NCI-H2171 (cell line): ENCODE measurements at places on chromosomes 4 and X.

DNA sequence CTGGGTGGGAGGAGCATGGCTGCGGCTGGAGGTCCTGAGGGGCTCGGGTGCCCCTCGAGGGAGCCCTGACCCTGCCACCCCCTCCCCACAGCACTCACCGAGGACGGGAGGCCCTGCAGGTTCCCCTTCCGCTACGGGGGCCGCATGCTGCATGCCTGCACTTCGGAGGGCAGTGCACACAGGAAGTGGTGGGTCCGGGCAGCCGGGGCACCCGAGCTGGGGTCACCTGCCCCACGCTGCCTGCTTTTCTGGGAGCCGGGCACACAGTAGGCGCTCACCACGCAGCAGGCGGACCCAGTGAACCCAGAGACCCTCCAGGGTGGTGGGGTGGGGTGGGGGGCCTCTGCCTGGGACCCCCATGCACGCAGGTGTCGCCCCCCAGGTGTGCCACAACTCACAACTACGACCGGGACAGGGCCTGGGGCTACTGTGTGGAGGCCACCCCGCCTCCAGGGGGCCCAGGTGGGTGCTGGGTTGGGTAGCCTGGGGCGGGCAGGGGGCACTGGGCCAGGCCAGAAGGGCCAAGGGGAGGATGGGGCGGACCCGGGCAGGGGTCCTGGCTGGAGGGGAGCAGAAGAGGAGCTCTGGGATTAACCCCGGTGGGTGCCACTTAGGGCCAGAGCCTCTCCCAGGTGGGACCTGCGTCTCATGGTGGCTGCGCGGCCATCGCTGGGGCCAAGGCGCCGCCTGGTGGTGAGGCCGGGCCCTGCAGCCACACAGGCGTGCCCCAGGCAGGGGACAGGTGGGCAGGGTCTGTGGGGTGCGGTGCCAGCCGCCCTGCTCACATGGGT lies 1.4 kb downstream of the HGFAC start:
- no peak for DNase-seq

DNA sequence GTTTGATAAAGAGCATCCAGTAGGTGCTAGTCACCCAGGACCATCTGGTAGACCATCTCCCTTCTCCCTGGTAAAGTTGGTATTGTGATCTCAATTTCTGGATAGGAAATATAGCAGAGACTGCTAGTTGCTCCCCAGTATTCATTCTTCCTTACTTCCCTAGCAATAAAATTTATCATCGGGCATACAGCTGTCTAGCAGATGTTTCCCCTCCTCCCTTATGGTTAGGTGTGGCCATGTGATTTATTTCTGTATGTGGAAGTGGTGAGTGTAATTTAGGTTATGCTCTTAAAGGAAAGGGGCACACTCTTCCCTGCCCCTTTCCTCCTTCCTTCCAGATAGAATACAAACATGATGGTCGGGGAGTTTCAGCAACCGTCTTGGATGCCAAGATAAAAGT lies 12.3 kb upstream of the KCND1 start:
- no peak for DNase-seq

DNA sequence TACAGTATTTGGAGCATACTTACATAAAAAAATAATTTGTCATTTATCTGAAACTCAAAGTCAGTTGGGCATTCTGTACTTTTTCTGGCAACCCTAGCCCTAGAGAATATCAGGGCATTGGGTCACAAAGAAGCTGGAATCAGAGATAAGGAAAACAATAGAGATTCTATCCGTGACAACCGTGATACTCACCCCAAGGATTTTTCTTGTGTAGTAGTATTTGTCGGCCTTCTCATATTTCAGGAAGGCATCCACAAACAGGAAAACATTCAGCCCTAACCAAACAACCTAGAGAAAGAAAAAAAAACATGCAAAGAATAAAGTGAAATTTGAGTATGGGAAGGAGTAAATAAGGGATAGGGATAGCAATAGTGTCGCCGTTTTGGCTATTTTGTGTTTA lies 3.6 kb downstream of the NOX1 start:
- no peak for DNase-seq

DNA sequence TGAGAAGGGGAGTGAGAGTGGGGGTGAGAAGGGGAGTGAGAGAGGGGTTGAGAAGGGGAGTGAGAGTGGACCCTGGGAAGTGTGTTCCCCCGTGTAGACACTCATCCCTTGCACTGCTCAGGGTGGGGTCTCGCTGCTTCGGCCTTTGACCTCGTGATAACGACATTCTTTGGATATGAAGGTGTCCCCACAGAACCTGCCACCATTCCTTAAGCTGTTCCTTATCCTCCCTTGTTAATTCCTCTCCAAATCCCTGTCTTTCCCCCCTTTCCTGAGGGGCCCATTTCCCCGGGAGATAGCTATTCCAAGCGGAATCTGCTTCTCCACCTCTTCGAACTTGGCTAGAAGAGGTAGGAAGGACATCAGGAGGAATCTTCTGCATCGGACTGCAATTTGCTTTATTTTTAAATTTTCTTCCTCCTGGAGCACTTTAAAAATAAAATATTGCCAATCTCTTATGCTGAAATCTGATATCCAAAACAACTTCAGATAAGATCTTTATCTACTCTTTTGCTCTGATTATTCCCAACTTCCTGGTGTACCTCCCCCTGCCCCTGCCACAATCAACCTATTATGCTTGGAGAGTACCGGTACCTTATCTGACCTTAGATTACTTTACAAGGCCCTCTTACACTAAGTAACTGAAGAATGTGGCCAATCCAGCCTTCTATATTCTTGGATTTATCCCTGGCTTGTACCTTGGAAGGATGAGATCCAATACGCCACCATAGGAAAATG lies 15.6 kb downstream of the TRIML1 start:
- no peak for DNase-seq

DNA sequence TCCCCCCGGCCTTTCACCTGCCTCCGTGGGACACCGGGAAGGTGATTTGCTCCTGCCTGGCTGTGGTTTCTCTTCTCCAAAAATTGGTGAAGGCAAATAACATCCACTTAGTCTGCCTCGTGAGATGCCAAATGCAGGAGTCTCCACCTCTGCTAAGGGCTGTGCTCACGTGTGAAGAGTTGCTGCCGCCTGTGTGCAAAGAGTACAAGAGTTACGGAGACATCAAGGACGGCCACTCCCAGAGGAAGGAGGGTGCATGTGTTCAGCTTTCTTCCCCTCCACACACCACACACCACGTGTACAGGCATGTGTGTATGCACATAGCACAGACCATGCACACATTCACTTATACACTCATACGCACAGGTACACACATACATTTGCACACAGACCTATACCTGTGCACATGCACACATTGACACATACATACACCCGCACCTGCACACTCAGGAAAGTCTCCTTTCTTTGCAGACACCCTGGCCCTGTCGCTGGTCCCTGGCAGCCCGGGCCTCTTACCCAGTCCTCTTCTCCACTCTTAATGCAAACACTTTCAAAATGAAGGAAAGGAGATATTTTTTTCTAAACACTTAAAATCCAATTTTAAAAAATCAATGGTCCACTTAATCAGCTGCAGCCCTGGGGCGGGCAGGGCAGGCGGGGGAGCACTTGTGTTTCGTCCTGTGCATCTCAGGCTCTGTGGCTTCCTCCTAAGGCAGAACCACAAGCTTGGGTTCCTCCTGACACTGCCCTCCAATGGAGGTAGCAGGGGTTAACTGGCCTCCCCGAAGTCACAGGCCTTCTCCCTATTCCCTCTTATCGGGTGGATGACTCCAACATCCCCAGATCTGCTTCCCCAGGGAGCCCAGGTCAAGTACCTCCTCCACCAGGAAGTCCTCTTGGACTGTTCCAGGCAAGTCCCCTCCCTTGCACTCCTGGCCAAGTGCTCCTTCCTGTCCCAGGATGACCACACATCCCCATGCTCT lies 103.0 kb downstream of the CPZ start:
- DNase-seq: no peak

DNA sequence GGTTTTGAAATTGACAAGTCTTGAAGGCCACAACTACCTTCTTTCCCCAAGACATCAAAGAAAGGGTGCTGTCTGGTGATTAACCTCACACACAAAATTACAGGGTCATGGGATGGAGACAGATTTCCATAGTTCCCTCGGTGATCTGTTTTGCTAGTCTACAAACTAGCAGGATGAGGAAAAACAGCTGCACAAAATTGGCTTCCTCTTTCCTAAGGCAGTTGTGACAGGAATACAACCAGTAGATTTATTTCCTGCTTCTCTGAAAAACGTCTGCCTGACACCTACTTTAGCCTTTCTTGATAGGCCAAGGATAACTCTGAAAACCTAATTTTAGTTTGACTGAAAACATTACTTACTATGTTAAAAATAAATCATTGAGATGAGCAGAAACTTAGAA lies 39.6 kb downstream of the DKK2 start:
- DNase-seq: no peak

DNA sequence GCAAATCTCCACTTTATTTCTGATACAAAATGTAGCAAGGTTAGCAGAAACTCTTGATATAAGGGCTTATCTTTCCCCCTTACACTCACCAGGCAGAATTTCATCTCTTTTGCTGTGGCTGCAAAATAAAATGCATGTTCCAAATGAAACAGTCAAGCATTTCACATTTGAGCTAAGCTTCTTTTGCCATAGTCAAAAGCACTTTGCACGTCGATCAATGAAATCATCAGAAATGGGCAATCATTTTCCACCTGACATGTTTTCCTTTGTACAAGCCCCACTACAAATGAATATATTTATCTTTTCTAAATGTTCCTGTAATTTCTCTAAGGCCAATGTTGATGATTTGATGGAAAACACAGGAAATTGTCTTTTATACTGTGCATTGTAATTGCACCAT lies 178.4 kb downstream of the ANKRD50 start:
- DNase-seq: no peak

DNA sequence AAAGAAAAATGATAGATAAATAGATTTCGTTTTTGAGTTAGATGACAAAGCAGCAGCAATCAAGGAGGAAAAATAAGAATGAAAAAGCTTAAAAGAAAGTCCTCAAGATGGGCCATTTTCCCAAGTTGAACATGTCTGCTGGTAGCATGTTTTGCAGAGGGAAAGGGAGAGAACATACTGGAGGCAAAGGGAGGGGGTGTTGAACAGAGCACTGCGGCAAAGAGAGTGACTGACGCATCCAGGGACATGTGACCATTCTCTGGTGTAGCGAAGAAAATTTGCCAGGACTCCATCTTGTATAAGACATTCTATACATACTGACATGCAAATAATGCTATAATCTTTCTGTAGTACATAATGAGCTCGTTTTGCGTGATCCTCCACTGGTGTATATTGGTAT lies 1.2 kb downstream of the LINC00632 start:
- DNase-seq: no peak

- DNase-seq: no peak
Observed at GRCh38 chr4:116016201-116016600, 902.8 kb upstream of the NDST4 start.

DNA sequence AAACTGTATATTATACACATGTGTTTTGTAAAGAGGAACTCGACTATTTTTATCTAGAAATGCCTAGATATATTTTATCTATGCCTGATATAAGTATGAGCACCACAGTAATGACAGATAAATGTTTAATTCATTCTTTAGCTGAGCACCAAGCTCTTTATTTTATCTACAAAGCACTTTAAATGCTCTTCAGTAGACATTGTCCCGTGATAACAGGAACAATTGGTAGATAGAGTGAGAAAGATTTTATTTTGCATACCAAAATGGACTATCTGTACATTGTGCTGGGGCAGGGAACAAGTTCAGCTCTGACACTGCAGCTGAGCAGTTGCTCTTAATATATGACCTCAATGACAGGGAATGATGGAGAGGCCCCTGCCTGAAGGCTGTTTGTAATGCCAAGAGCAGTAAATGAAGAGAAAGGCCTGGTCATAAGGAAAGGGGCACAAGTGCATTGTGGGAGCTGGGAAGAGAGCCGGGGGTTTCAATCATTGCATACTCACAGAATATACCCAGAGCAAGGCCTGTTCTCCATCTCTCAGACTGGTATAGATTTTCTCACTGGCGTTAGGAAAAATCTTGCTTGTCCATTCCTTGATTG lies 57.3 kb downstream of the SEPTIN11 start:
- DNase-seq: no peak

DNA sequence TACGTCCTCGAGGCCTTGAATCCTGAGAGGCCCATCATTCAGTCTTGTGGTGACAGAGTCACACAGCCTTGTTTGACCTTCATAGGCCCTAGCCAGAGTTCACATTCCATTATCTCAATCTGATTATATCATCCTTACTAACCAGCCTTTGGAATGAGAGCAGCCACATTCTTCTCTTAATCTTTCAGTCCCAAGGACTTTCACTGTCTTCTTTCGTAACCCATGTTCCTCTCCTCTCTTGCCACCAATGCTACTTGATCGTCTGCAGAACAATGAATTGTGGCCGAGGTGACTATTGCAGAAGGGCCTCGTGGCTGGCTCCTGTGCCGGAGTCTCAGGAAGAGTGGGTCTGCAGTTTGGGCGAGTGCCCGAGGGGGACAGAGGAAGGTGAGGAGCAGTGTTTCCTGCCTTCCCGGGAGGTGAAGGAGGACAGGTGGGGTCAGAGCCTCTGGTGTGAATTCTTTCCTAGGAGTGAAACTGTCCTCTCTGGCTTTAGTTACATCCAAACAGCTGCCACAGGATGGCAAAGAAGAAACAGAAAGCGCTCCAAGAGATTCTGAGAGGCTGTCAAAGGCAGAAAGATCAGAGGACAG lies 94.6 kb downstream of the LIMCH1 start:
- no peak for DNase-seq

GRCh38 chr4:29121586-29121985 lies 1598.6 kb upstream of the PCDH7 start:
- no peak for DNase-seq

- no peak for DNase-seq
Observed at GRCh38 chr4:95728145-95728544, 111.7 kb upstream of the PDHA2 start.

DNA sequence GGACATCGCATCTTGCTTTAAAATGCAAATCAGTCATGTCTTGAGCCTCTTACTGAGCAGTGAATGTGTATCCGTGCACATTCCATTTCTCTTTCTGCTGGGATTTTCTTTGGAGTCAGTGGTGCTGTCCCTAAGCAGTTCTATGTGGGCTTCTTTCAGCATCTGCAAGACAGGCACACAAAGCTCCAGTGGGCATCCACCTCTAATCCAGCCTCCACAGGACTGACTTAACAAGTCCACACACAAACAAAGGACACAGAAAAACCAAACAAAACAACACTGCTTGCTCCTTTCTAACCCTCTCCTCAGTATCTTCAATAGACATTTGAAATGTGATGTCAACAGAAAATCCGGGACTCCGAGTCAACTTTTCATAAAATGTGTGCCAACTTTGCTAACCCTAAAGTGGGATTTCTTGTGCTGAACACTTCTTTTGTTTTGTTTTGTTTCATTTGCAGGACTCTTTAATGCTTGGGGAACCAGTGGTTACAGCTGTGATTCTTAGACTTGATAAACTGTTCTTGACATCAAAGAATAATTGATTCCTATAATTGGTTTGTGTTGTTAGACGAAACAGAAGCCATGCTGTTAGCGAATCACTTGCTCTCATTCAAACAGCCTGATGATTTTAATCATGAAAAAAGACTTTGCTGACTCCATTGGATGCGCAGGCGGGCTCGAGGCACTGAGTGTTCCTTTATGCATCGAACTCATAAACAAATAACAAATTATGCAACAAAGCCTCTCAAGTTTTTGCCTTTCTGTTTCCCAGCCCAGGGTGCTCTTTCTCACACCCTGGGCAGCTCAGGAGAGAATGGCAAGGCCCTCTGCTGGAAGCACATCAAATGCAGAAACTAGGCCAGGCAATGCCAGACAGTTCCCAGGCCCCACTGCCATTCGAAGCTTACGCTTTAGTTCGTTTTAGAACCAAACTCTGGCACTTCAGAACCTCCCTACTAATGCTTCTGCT lies 20.1 kb downstream of the ETNPPL start:
- DNase-seq: no peak
